ENCODE measurements at places on chromosomes 16 and 17.

GRCh38 chr17:59056857-59057256, 49.8 kb downstream of the TRIM37 start:
- no peak for DNase-seq

GRCh38 chr16:19044769-19045168, 22.6 kb upstream of the COQ7 start:
- DNase-seq, result no peak

- no peak for DNase-seq
Observed at GRCh38 chr16:69763599-69763942, 1.4 kb downstream of the WWP2 start.

DNA sequence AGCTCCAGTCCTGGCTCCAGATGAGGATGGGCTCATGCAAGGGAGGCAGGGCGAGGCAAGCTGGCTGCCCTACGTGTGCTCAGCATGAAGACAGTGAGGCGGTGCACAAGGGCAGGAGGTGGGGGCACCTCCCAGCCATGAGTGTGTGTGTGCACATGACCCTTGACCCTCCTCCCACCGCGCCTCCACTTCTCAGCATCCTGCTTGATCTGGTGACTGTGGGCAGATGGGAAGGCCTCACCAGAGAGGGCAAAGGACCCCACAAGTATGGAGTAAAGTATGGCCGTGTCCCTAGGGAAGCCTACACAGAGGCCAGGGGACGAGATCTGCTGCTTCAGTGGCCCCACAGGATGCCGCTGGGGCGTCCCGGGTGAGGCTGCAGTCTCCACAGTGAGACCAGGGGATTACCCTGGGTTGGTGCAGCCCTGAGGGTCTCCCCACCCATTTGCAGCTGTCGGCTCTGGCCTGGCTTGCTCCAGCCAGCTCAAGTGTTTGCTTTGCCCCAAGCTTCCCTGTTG, 7.9 kb upstream of the RNF222 start:
- no peak for DNase-seq

- no peak for DNase-seq
Observed at GRCh38 chr17:49439673-49440571, 25.2 kb upstream of the PHB1 start.
